ENCODE measurements at places on chromosomes 13 and 19. TPM values are rescaled to one million over a fixed set of nuclear protein-coding genes. Genes with fewer than 3 reads are reported as not detected.

GRCh38 chr19:53432088-53432661 lies 391 bp downstream of the ZNF761 start:
- ATAC-seq = peak; percentile 32

- peak; percentile 40 for ATAC-seq
These were observed 552 bp downstream of the KPNA3 start for GRCh38 chr13:49791711-49792549.

DNA sequence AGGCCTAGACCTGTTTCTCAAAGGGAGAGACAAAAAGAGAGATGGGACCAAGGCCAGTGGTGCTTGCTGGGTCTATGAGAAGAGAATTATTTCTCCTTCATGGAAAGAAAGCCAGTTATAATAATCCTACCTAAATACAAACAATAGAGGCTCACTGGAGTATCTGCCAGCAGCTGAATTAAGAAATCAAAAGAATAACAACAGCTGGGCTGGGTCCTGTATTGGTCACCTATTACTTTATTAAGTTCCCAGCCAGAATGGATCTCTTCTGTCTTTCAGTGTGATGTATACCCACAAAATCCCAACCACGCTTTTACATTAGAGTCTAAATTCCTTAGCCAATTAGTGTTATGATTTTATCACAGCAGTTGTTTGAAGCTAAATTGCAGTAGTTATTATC lies 297.8 kb upstream of the DACH1 start:
- no peak for ATAC-seq

- no peak for ATAC-seq
These were observed 11.6 kb upstream of the ZNF536 start for GRCh38 chr19:30360376-30361106.

DNA sequence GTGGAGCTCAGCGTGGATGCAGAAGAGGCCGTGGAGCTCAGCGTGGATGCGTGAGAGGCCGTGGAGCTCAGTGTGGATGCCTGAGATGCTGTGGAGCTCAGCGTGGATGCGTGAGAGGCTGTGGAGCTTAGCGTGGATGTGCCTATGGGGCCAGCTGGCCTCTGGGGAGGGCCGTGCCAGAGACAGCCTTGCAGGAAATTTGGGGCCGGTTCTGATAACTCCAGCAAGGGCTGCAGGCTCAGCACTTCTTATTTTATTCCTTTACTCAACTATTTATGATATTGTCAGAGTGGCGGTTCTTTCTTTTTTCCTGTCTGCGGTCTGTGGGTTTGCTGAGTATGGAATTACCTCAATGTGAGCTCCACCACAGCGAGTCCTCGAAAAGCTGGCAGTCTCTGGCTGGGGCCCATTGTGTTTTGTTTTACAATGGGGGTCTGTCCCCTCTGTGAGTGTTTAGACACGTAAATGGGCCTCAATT lies 17.8 kb upstream of the TMEM255B start:
- no peak for ATAC-seq

DNA sequence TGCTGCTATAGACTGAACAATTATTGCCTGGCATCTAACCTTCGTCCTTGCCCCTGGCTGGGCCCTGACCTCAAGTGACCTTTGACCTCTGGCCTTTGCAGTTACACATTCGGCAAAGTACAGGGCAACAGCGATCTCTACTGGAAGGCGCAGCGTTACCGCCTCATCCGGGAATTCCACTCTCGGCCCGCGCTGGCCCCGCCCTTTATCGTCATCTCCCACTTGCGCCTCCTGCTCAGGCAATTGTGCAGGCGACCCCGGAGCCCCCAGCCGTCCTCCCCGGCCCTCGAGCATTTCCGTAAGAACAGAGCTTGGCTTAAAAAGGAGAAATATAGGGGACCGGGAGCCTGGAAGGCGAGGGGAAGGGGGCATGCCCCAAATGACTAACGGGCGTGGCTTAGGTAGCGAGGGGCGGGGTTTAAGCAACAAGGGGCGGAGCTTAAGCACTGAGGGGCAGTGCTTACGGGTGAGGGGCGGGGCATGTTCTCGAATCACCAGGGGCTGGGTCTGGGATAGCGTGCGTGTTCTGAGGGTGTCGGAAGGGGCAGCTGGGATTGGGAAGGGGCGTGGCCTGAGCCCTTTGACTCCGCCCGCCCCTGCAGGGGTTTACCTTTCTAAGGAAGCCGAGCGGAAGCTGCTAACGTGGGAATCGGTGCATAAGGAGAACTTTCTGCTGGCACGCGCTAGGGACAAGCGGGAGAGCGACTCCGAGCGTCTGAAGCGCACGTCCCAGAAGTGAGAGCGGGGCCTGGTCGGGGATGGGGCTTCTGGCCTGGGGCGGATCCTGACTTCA lies 52.7 kb downstream of the TRPM4 start:
- ATAC-seq = peak; percentile 73

DNA sequence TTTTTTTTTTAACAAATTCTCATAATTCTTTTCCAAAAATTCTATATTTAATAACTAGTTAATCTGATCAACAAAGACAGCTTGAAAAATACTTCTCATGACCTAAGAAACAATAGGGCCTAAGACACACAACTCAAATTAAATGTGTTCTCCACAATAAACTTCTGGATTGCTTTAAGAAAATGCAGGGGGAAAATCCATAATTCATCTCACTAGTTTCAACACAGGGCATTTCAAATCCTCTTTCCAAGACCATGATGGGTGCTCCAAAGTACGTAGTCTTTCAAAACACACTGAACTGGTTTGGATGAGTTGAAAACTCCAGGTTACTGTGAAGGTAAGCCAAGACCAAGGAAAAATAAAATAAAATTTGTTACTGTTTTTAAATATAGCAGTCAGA lies 62.6 kb downstream of the DCLK1 start:
- ATAC-seq = no peak

DNA sequence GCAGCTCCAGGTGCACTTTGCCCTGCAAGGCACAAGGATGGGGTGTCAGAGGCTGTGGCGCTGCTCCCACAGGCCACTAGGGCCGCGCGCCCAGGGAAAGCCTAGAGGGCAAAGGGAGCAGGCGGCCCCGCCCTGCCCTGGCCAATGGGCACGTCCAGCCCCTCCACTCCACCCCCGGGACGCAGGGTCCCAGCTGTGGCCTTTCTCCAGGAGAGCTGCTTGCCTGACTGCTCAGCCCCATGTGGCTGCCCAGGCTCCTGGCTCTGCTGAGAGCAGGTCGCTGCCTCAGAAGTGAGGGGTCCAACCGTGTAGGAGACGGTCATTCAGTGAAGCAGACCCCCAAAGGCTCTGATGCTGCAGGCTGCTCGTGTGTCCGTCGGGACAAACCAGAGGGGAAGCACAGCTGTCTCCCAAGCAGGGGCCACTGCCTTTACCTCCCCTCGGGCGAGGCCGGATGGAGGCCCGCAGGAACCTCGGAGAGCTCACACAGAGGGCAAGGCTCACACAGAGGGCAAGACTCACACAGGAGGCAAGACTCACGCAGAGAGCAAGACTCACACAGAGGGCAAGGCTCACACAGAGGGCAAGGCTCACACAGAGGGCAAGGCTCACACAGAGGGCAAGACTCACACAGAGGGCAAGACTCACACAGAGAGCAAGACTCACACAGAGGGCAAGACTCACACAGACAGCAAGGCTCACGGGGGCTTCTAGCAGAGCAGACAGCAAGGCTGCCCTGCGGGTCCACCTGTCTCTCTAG lies 56.2 kb upstream of the C13orf46 start:
- ATAC-seq = no peak

DNA sequence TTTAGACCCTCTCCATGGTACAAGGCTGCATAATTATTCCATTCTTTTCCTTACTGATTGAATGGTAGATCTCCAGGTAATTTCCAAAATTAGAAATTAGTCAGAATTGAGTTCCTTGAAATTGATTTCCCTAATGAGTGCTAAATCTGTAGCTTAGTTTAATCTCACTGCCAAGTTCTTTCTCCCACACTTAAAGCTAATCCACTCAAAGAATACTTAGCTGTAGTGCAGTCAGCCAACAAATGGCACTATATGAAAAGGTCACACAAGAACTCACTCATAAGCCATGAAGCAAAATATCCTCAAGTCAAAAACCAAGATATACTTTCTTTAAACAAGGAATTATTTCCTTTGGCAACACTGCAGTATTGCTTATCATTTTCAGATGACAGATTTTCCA lies 62.0 kb downstream of the XPO4 start:
- ATAC-seq = no peak

GRCh38 chr13:98549006-98549727 lies 27.7 kb downstream of the STK24 start:
- peak; percentile 73 for ATAC-seq

- ATAC-seq = no peak
These were observed 1.5 kb downstream of the DZIP1 start for GRCh38 chr13:95642999-95643398.

DNA sequence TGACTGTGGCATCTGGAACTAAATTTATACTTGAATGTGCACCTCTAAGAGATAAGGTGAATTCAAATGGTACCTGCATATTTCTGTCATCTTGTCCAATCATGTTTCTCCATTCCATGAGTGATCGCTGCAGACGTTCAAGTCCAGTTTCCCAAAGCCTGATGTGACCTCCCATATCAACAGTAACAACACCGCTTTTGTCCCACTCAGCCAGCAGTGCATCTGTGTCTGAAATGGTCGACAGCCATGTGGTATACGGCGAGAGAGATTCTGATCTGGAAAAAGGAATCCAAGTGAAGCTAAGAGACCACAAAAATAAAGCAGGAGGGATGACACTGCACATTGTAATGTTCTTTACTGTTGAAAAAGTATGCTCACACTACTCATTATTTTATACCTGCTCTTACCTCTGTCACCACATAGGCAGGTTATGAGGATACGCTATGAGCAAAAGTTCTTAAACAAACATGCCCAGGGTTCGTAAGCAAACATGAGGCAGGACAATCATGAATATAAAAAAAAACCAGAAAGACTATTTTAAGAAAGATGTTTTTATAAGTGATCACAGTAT lies 213.6 kb downstream of the RGCC start:
- ATAC-seq = no peak

GRCh38 chr13:54184576-54184975 lies 1156.0 kb downstream of the OLFM4 start:
- no peak for ATAC-seq

GRCh38 chr19:32573492-32573794 lies 7.5 kb upstream of the PDCD5 start:
- ATAC-seq = no peak

DNA sequence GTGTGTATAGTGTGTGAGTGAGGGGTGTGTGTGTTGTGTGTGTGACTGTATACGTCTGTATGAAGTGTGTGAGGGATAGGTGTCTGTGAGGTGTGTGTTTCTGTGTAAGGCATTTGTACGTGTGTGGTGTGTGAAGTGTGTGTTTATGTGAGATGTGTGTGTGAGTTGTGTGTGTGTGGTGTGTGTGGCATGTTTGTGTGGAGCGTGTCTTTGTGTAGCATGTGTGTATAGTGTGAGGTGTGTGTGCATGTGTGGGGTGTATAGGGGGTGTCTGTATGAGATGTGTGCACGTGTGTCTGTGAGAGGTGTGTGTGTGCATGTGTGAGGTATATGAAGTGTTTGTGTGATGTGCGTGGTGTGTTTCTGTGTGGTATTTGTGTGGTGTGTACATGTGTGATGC lies 13.2 kb upstream of the TNFRSF19 start:
- no peak for ATAC-seq

GRCh38 chr13:30341815-30342570 lies 34.6 kb upstream of the KATNAL1 start:
- peak; percentile 87 for ATAC-seq

- ATAC-seq = no peak
These were observed 56.1 kb downstream of the KCNRG start for GRCh38 chr13:50071379-50071778.

The UBA52 gene
- total RNA-seq = 542 TPM

- ATAC-seq = peak; percentile 60
These were observed 9.8 kb upstream of the GNA15 start for GRCh38 chr19:3125900-3126524.

- ATAC-seq = no peak
These were observed 9.6 kb downstream of the FUZ start for GRCh38 chr19:49803529-49803856.

- no peak for ATAC-seq
These were observed 22.5 kb downstream of the LGALS16 start for GRCh38 chr19:39677961-39678889.

DNA sequence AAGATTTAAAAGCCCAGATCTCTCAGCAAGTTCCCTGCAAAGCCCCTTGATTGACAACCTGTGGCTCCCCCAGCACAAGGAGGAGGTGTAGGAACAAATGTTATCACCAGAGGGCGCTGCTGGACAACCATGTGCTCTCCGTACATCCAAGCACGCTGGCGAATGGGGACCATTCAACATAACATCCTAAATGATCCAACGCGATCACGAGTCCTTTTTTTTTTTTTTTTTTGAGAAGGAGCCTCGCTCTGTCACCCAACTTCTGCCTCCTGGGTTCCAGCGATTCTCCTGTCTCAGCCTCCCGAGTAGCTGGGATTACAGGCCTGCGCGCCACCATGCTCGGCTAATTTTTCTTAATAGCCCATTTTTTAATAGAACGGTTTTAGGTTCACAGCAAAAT lies 52.0 kb downstream of the NWD1 start:
- ATAC-seq = peak; percentile 73

DNA sequence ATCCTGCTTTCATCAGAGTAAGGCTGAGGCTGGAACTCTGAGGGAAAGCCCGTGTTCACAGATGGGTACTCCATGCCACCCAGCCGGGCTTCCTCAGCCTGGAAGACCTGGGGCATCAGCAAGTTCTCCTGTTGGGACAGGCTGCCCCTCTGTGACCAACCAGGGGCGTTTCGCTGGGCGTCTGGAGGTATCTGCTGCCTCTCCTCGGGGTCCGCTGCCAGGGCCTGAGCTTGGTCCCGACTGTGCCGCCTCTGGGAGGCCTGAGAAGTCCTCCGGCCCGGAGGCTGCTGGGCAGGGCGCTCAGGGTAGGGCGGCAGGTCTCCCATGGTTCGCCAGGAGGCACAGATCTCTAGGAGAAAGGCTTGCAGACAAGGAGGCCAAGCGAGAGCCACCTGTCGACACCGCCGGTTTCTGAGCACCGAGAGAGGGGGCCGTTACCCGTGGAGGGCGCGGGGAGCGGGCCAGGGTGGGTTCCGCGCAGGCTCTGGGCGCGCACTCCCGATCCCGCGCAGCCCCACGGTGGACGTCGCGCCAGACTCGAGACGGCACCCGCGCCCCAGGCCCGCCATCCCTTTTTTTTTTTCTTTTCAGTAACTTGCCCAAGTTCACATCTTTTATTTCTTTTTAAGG lies at the start of gene RSPH6A:
TSS of gene RSPH6A (minus strand) at position 458 of the 630 bp plus-strand sequence. CDS start at position 326, 132 bp downstream.
- no peak for ATAC-seq

The EPSTI1 gene
- 7.1 TPM for total RNA-seq

- ATAC-seq = no peak
These were observed 448.1 kb upstream of the MIR17HG start for GRCh38 chr13:90899416-90899815.

The KLK11 gene
- not detected for total RNA-seq

DNA sequence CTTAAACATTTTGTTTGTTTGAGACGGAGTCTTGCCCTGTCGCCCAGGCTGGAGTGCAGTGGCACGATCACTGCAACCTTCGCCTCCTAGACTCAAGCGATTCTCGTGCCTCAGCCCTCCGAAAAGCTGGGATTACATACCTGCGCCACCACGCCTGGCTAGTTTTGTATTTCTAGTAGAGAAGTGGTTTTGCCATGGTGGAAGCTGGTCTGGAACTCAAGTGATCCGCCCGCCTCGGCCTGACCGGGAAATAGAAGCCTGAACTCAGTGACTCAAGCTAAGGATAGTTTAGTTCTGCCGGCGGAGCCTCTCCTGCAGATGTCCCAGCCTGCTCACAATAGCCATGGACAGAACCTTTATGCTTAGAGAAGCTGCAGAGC lies 53.0 kb upstream of the ZNF254 start:
- peak; percentile 23 for ATAC-seq

GRCh38 chr19:45488708-45489107 lies 8.1 kb downstream of the RTN2 start:
- no peak for ATAC-seq

GRCh38 chr13:114194853-114195252 lies 15.8 kb downstream of the CFAP97D2 start:
- ATAC-seq = no peak

GRCh38 chr19:38735257-38735686 lies 9.0 kb downstream of the CAPN12 start:
- no peak for ATAC-seq

The LIG1 gene
- total RNA-seq = 8.2 TPM

All from gastroesophageal sphincter (tissue), 4 donors.